ENCODE measurements at places on chromosomes 13 and 19.

- DNase-seq: no peak
Observed at GRCh38 chr13:79530270-79530669, 49.3 kb downstream of the NDFIP2 start.

GRCh38 chr13:50893211-50893852 lies 16.3 kb upstream of the RNASEH2B start:
- DNase-seq: no peak

DNA sequence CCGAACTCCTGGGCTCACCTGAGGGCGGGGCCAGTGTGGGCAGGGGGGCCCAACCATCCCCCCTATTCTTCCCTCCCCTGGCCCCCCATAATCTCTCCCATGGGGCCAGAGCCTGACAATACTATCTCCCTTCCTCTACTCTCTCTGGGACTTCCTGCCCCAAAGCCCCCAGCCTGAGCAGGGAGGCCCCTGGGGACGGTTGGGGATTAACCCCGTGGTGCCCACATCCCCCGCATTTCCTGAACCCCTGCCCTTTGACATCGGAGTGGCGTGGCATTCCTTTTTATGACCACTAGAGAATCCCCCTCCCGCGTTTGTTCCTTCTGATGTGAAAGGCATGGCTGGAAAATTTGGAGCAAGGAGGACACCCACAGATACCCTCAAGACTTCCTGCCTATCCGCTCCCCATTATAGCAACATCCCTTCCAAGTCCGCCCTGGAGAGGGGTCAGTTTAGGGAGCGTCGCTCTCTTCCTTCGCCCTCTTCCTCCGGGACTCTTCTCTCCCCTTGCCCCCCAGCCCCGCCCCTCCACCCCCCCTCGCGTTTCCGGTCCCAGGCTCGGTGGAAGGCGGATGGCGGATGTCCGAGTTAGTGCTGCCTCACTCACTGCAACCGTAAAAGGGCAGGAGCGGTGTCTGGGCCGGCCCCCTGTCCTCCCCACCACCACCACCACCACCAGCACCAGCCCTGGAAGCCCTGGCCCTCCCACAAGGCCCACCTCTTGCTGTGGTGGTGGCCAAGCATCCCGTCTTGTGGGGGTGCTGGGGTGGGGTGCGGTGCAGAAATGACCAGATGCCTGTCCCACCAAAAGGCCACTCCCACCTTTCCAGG lies 1.8 kb downstream of the VASP start:
- peak; percentile 96 for DNase-seq

- DNase-seq: no peak
Observed at GRCh38 chr19:31617010-31617585, 267.9 kb upstream of the TSHZ3 start.

DNA sequence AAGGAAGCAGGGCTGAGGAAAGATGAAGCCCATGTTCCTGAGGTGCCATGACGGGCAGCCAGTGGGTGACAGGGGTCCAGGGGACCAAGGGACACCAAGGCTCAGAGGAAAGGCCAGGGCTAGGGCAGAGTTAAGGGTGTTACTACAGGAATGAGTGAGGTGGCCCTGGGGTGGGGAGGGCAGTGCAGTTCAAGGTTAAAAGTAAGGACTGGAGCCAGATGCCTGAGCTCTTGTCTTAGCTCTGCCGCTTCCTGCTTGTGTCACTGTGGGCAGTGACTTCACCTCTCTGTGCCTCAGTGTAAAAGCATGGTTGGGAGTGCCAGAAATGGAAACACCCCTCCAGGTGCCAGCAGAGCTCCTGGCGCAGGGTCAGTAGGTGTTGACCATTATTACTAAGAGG lies 4.9 kb upstream of the ETV2 start:
- no peak for DNase-seq

DNA sequence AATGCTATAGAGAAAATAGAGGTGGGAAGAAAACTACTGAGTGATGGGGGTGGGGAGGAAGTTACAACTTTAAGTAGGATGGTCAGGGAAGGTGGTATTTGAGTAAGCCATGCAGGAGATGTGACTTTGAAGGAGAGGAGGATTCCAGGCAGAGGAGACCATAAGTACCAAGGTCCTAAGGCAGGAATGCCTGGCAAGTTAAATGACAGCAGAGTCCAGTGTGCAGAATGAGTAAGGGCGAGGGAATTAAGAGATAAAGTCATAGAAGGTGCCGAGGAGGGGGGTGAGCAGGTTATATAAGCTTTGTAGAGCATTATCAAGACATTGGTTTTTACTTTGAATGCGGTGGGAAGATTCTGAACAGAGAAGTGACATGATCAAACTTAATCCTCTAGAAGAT lies 43.2 kb upstream of the WDFY2 start:
- no peak for DNase-seq

DNA sequence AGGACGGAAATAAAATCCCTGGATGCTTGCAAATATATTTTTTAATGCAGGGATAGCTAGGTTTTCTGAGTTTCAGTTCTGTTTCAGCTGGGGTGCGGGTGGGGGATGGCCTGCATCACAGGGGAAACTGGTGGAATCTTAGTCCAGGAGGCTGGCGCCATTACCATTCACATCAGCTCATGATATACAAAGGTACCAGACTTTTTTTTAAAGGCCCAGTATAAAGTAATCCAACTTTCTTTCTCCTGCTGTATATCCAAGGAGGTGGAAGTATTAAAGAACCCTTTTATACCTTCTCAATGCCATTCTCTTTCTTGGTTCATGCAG lies 343.8 kb downstream of the KCNRG start:
- DNase-seq: no peak
